Progenitor cell of endocrine pancreas (in vitro differentiated cells): ENCODE measurements at places on chromosomes 4 and X. TPM values are rescaled to one million over a fixed set of nuclear protein-coding genes. Genes with fewer than 3 reads are reported as not detected.

CMC4 gene
- 3.4 and 4.3 TPM in 2 replicates for total RNA-seq

MXRA5 gene
- 2.0 and 4.0 TPM in 2 replicates for total RNA-seq

TGIF2LX gene
- not detected in 2 replicates for total RNA-seq

NAT8L gene
- total RNA-seq: 20.7 and 21.8 TPM in 2 replicates

SULT1E1 gene
- total RNA-seq: 15.3 and 24.9 TPM in 2 replicates

TAF9B gene
- 27.5 and 27.9 TPM in 2 replicates for total RNA-seq

NSDHL gene
- total RNA-seq: 29.0 and 30.0 TPM in 2 replicates

SSX4B gene
- not detected in 2 replicates for total RNA-seq

DNA sequence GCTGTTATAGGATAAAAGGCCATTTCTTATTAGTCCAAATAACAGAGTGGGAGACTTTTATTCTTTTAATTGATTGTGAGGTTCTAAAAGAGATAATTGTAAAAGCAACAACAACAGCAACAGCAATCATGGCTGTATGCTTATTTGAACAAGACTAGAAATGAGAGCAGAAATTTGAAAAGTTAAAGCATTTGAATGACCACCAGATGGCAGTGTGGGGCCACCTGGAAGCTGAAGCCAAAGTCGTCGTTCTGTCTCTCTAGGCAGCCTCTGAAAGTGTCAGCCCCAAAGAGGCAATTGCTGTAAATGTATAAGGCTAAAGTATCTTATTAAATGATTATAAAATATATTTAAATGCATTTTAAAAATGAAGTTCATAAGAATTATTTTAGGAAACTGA is 42.2 kb downstream of the SH2D1A start:
- no peak overlapping the region for H3K27ac ChIP-seq
- peaks cover 6% of the 10 kb centered on the region for H3K27me3 ChIP-seq
- DNase-seq: peak; percentile 39
- no peaks in the 10 kb centered on the region for H3K36me3 ChIP-seq
- H3K4me1 ChIP-seq: peaks cover 4% of the 10 kb centered on the region

GRCh38 chr4:173159791-173160190 is 8.8 kb upstream of the GALNT7 start:
- no peak overlapping the region for H3K27ac ChIP-seq
- peaks cover 1% of the 10 kb centered on the region for H3K36me3 ChIP-seq
- no peaks in the 10 kb centered on the region for H3K4me1 ChIP-seq

DNA sequence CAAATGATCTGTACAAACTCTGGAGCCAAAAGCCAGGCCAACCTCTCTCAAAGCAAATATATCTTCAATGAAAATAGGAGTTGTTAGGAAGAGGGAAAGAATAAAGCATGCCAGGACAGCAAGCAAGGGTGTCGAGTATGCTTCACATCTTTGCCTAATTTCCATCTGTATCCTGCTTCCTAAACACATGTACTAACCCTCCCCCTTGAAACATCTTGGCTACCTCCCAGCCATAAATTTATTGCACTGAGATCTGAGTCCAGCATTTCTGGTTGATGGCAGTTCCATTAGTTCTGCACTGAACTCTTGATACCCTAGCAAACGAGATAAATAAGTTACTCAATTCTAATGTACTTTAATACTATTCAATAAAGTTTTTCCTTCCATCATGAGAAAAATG is 430.5 kb upstream of the TRAM1L1 start:
- no peaks in the 10 kb centered on the region for H3K4me1 ChIP-seq
- no peaks in the 10 kb centered on the region for H3K27me3 ChIP-seq
- no peaks in the 10 kb centered on the region for H3K36me3 ChIP-seq

DNA sequence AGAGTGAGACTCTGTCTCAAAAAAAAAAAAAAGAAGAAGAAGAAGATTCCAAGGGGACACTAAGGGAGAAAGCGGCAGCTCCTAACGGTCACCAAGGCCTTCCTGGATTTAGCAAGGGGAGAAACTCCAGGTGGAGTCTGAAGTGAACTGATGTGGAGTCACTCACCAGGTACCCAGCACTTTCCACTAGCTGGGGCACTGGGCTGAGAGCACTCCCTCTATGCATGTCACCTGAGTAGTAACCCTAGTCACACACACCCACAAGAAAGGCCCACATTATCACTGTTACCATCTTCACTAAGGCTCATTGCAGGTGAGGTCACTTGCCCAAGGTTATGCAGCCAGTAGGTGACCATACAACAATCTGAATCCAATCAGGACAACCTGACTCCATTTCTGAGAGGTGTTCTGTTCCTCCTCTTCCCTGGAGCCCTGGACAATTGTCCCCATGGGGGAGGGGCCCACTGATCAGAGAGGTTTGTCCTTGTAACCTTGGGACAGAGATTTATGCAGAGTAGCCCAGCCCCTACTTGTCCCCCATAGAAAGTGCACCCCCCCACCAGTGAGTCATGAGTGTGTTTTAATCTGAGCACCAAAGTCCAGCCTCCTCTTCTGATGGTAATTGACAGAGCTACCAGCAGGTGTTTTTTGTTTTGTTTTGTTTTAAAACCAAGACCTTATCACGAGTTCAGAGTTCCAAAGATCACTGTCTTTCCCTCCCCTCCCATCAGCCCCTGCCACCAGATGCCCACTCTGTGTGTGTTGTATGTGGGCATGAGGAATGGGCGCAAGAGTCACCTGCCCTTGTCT is 5.9 kb upstream of the SASH3 start:
- H3K27ac ChIP-seq: no peak overlapping the region
- no peaks in the 10 kb centered on the region for H3K27me3 ChIP-seq
- peaks cover 1% of the 10 kb centered on the region for H3K4me1 ChIP-seq
- no peak overlapping the region for H3K4me3 ChIP-seq

DNA sequence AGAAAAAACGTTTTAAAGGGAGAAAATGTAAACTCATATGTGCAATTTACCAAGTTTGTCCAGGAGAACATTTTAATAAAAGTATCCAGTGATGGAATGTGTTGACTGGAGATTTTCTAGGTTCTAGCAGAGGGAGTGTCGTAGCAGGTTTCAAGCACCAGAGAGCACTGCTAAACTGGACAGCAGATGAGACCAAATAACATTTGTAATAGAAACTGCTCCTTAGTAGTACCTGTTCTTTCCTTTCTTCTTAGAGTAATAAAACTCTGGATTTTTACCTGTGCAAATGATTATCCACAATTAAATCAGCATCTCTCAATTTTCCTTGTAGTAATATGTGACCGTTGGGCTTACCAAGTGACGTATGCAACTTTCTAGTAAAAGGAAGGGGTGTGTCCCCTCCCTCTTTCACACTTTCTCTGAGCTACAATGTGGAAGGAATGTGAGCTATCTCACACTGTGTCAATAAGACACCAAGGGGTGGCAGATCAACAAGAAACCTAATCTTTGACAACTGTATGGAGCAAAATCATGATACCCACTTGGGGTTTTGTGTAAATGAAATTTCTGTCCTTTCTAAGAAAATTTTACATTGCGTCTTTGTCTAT is 9.5 kb downstream of the HPGDS start:
- H3K4me1 ChIP-seq: peaks cover 7% of the 10 kb centered on the region
- peaks cover 4% of the 10 kb centered on the region for H3K27me3 ChIP-seq
- H3K36me3 ChIP-seq: no peaks in the 10 kb centered on the region
- no peak for DNase-seq
- H3K27ac ChIP-seq: peak overlapping the region; percentile 33

- H3K4me1 ChIP-seq: no peaks in the 10 kb centered on the region
- H3K27ac ChIP-seq: no peak overlapping the region
- DNase-seq: no peak
Measured at GRCh38 chrX:45083314-45083713, 117.4 kb downstream of the DIPK2B start.

DNA sequence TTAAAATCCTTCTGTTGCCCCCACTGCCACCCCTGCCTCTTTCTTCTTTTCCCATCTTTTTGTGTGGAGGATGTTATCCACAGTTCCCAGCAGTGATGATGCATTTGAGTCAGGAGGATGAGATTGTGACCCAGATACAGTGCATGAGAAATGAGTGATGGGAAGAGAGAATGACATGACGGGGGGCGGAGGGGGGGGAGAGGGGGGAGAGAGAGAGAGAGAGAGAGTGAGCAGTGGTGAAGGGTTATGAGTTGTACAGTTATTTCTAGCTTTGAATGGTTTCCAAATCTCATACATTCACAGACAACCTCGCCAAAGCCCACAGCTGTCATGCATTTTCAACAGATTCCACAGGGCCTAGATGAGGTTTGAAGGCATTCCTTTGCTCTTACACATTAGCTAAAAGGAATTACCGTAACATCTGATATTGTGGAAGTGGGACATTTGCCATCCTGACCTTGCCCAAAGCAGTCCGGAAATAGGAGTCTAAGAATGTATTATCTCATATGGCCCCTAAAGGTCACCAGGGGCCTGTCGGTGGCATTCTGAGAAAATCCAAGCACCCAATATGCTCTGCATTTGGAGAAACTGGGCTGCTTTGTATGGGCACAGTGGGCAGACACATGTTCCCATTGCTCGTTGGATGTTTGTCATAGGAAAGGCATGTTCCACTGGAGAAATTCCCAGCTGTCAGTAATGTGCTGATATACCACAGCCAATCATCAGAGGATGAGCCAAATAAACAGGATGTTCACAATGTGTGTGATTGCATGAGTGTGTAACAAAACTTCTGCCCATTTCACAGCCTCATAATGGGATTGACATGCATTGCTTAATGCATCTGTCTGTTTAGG is 435.8 kb downstream of the SPRY1 start:
- no peak for DNase-seq
- no peaks in the 10 kb centered on the region for H3K4me1 ChIP-seq
- H3K27ac ChIP-seq: no peak overlapping the region
- H3K36me3 ChIP-seq: no peaks in the 10 kb centered on the region

DNA sequence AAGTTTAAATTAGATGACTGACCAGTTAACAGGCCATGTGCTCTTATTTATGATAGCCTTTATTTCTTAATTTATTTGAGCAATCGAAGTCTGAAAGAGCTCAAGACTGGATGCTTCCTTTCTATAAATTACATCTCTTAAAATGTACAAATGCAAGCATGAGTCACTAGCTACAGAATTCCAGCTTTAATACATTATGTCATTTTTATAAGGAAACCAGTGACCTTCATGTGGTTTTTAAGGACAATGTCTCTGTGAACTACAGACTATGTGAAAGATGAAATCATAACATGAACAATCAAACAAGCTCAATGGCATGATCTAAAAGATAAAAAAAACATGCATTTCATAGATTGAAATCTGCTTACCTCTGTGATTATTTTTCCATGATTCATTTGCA is 15.4 kb downstream of the HTR2C start:
- no peak overlapping the region for H3K4me3 ChIP-seq
- H3K27me3 ChIP-seq: peaks cover 28% of the 10 kb centered on the region
- no peaks in the 10 kb centered on the region for H3K36me3 ChIP-seq
- H3K27ac ChIP-seq: no peak overlapping the region

GRCh38 chr4:7194251-7195140 is 2.2 kb downstream of the SORCS2 start:
- no peak overlapping the region for H3K27ac ChIP-seq
- no peaks in the 10 kb centered on the region for H3K36me3 ChIP-seq

- peaks cover 6% of the 10 kb centered on the region for H3K4me1 ChIP-seq
- H3K27ac ChIP-seq: no peak overlapping the region
- H3K27me3 ChIP-seq: peaks cover 6% of the 10 kb centered on the region
- no peak overlapping the region for H3K4me3 ChIP-seq
- no peak for DNase-seq
Measured at GRCh38 chr4:24971192-24971591, 58.4 kb upstream of the CCDC149 start.

- H3K4me1 ChIP-seq: no peaks in the 10 kb centered on the region
- H3K4me3 ChIP-seq: no peak overlapping the region
- H3K27ac ChIP-seq: no peak overlapping the region
- no peak for DNase-seq
- no peaks in the 10 kb centered on the region for H3K36me3 ChIP-seq
- H3K27me3 ChIP-seq: no peaks in the 10 kb centered on the region
Measured at GRCh38 chr4:101593666-101594065, 196.9 kb upstream of the BANK1 start.

DNA sequence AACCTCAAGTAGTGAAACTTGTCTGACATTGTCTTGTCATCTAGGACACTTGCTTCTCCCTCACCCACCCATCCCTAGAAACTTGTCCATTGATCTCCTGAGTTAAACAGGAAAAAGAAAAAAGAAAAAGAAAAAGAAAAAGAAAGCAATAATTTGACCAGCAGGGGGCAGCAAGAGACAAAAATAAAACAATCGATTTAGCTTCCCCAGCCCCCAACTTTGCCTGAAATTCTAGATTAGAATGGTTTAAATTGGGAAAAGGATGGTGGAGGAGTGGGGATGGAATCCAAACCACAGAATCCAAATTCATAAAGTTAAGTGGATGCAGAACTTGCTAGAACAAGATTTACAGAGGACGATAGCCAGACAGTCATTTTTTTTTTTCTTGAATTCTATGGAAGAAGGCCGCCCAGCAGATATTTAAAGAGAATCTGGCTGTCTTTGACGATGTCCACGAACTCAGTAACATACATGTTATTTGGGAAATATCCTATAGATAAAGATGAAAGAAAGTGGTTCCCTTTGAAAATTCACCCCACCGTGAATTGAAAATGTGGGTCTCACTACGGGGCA is 282.9 kb downstream of the USP46 start:
- H3K4me1 ChIP-seq: no peaks in the 10 kb centered on the region
- H3K36me3 ChIP-seq: no peaks in the 10 kb centered on the region
- H3K27ac ChIP-seq: no peak overlapping the region
- peaks cover 3% of the 10 kb centered on the region for H3K27me3 ChIP-seq

GRCh38 chrX:103685396-103685795 is 1.1 kb downstream of the MORF4L2 start:
- H3K4me1 ChIP-seq: peaks cover 7% of the 10 kb centered on the region
- H3K27ac ChIP-seq: peak overlapping the region; percentile 94
- H3K36me3 ChIP-seq: peaks cover 8% of the 10 kb centered on the region
- DNase-seq: no peak
- no peaks in the 10 kb centered on the region for H3K27me3 ChIP-seq
- H3K4me3 ChIP-seq: no peak overlapping the region

DNA sequence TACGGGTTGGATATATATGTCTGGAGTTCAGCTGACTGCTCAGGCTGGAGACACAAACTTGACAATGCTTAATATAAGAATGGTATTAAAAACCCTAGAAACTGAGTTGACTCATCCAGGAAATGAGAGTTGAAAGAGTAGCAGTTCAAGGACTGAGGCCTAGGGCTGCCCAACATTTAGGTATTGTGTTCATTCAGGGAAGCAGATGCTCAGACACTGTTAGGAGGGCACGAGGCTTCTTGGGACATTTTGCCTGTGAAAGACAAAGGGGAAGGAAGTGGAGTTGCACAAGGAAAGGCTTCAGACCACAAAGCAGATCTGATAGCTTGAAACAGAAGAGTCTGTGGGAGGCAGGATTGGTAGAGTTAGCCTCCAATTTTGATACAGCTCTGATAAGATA is 52.0 kb upstream of the HS3ST1 start:
- H3K4me3 ChIP-seq: no peak overlapping the region
- no peaks in the 10 kb centered on the region for H3K36me3 ChIP-seq
- peaks cover 6% of the 10 kb centered on the region for H3K4me1 ChIP-seq
- no peaks in the 10 kb centered on the region for H3K27me3 ChIP-seq

- H3K27me3 ChIP-seq: no peaks in the 10 kb centered on the region
- H3K4me1 ChIP-seq: no peaks in the 10 kb centered on the region
- DNase-seq: no peak
- H3K27ac ChIP-seq: no peak overlapping the region
Measured at GRCh38 chrX:35090801-35091200, 148.2 kb downstream of the FAM47B start.
